CMK (cell line): ENCODE measurements at places on chromosomes 1 and 21.

- no peak for DNase-seq
Measured at GRCh38 chr21:46665566-46665965, 30.1 kb downstream of the PRMT2 start.

DNA sequence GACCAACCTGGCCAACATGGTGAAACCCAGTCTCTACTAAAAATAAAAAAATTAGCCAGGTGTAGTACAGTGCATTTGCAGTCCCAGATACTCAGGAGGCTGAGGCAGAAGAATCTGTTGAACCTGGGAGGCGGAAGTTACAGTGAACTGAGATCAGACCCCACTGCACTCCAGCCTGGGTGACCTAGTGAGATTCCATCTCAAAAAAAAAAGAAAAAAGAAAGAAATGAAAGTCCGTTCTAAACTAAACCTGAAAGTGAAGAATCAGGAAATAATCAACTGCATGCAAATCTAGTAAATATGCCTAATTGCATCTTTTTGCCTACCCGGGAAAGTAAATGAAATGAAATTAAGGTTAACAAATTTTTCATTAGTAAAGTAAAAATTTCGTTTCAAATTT lies 99.6 kb downstream of the ZZZ3 start:
- no peak for DNase-seq

- no peak for DNase-seq
Measured at GRCh38 chr1:145986551-145986950, 9.8 kb downstream of the TXNIP start.

DNA sequence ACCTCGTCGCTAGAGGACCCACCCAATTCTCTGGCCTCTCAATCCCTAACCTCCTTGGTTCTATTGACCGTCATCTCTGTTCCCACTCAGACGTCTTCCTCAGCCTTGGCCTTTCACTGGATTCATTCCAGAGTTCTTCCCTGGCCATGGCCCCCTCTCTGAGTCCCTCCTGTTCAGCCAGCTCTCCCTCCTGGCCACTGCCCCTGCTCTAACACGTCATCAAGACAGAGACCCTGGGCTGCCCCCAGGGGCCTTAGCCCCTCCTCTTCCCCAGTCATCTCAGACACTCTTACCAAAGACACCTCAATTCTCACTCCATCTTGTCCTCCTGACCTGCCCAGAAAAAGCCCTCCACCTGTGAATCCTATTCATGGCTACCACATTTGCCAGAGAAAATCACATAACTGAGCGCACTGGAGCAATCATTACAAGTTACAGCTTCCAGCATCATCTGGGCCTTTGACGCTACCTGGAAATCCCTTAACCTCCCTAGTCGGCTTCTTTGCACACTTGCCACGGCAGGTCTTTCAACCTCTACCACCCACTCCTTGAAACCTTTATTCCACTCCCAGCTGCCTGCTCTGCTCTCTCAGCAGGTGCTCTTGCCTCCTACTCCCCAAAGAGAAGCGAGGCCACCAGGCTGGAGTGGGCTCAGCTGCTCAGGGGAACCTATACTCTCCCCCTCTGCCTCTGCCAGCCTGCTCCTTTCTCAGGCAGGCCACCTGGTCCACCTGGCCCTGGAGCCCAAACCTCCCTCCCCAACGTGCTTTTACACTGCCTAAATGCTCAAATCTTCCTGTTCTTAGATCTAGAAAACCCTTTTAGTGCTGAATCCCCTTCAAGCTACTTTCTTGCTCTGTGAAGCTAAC lies 14.0 kb downstream of the DCST2 start:
- DNase-seq, result no peak

GRCh38 chr1:100539836-100540536 lies 2.0 kb downstream of the GPR88 start:
- no peak for DNase-seq

DNA sequence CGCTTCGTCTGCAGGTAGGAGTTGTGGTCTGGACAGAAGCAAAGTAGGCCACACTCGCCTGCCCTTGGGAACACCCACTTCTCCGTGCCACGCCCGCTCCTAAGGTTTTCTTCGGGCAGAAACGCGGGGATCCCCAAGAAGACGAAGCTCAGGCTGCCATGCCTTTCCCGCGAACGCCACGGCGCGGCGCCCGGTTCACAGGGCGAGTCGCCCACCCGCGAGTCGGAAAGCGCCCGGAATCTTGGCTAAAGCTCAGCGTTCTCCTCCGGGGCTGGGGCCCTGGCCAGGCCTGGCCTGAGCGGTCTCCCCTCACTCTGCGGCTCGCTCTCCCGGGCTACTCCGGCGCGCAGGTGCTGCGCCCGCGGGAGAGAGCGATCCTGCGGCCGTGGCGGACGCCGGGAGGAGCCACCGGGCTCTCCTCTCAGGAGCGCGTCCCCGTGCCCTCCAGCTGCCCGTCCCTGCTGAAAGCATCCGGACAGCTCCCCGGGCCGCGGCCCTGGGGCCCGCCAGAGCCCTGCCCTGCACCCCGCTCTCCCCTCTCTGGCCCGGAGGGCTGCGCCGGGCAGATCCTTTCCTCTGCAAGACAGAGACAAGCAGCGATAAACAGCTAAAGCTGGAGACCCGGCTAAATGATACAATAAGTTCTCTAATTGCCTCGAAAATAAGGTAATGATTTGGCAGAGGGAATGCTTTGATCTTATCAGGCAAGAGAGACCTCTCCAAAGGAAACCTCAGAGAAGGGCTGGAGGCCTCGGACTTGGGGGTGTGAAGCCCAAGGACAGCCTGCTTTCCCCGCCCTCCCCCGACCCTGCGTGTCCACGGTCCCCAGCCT lies 6.7 kb upstream of the WNT2B start:
- no peak for DNase-seq

- no peak for DNase-seq
Measured at GRCh38 chr1:18109058-18109755, 1.6 kb downstream of the IGSF21 start.

DNA sequence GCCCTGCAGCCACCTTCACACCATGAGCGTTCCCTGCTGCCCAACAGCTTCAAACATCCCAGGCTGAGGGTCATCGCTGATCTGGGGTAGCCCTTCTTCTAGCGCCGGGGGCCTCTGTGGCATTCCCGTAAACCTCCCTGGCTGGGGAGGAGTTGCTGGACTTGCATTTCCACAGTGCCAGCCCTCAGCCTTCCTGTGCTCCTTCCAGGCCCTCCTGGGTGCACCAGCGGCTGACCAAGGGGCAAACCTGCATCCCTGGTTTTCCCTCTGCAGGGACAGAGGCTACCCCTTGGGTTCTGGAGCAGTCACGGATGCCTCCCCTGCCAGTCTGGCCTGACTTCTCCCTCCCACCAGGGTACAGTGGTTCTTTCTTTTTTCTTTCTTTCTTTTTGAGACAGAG lies 218.7 kb upstream of the TMEM51 start:
- DNase-seq, result no peak
